Cardiac ventricle fibroblast (primary cell): ENCODE measurements at places on chromosomes 6 and 20. TPM values are rescaled to one million over a fixed set of nuclear protein-coding genes. Genes with fewer than 3 reads are reported as not detected.

Gene IL17F
- total RNA-seq: not detected in 2 replicates

Gene FAM110A
- total RNA-seq: 1.5 and 3.0 TPM in 2 replicates

Gene TNNC2
- 1.9 TPM in 1 of 2 replicates, not detected in the other for total RNA-seq

Gene PLEKHG1
- total RNA-seq: 1.9 and 2.9 TPM in 2 replicates

Gene SLC17A3
- not detected in 2 replicates for total RNA-seq

Gene GSS
- 38.3 and 38.8 TPM in 2 replicates for total RNA-seq

Gene MYLK2
- not detected in 2 replicates for total RNA-seq
